Activated CD4-positive, alpha-beta T cell treated with anti-CD3 and anti-CD28 coated beads, Interleukin-2, amount 50 U/mL, for 4 hours (primary cell): ENCODE measurements at places on chromosomes 2 and 18.

- no peak for DNase-seq
Measured at GRCh38 chr2:86375623-86376022, 38.2 kb upstream of the REEP1 start.

- DNase-seq, result no peak
Measured at GRCh38 chr2:60984720-60985119, 32.8 kb upstream of the PEX13 start.

- no peak for DNase-seq
Measured at GRCh38 chr18:43581936-43582519, 304.7 kb upstream of the SYT4 start.

DNA sequence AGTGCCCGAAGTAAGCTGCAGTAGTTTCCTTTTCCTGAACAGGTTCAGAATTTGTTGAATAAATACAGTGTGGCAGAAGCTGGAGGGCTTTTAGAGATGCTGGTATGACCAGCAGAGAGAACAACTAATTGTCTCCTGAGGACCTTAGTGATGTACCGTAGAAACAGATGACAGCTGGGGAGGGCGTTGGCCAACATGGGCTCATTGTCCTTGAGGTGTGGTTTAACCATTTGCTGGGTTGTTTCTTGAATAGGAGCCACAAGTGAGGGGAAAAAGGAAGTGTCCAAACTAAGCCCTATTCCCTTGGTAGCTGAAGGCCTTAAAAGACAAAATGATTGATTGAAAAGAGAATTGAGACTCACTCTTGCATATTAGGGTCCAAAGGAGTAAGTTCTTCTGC is 11.7 kb upstream of the FAM228A start:
- DNase-seq, result no peak

GRCh38 chr2:238019962-238020361 is 40.8 kb upstream of the SCLY start:
- DNase-seq, result no peak

DNA sequence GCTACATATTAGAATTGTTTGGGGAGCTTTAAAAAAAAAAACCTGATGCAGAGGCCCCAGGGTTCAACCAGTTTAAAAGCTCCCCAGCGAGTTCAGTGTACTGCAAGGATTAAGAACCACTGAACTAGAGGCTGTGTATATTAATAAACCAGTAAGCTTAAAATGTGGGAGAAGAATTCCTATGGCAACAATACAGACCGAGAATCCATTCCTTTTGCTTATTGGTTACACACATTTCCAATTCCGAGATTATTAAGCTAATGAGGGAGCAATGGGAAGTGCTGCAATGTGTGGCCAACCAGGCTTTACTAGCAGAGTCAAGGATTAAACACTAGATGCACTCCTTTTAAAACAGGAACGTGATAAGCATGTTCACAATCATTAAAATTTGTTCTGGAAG is 204.4 kb downstream of the TDRD15 start:
- DNase-seq, result no peak

GRCh38 chr2:8872821-8873432 is 35.5 kb upstream of the KIDINS220 start:
- no peak for DNase-seq
